ENCODE measurements at places on chromosomes 3 and 15.
A peak's percentile ranks its signal among the peaks of the same experiment; 100 is the strongest.

DNA sequence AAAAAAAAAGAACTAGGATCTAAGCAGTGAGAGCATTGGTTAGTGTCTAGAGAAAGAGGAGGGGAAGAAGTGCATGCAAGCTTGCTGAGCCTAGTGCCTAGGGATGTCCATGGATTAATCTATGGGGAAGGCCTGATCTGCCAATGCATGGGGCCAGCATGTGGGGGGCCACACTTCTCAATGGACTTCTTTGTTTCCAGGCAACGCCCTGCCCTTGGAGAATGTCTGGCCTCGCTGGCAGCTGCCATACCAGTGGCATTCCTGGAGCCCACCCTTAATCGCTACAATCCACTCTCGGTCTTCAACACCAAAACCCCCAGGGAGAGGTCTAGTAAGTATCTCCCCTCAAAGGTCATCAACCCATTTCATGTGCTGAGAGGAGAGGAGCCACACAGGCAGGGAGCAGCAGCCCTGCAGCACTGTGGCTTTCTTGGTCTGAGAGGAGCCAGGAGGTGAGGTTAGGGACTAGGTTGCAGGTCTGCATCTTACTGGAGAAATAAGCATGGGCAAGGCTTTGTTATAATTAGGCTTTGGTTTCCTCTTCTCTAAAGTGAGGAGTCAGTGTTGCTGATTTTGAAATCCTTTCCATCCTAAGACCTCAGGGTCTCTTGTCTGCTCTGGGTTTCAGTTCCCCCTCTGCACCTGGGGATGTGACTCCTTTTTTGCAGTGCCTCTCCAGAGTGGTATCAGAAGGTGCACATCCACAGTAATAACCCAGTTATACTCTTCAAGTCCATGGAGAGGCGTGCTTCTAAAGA is 188.1 kb upstream of the CHRM5 start:
- no peak for DNase-seq

GRCh38 chr3:141231952-141232823 is 563 bp downstream of the PXYLP1 start:
- DNase-seq = no peak

DNA sequence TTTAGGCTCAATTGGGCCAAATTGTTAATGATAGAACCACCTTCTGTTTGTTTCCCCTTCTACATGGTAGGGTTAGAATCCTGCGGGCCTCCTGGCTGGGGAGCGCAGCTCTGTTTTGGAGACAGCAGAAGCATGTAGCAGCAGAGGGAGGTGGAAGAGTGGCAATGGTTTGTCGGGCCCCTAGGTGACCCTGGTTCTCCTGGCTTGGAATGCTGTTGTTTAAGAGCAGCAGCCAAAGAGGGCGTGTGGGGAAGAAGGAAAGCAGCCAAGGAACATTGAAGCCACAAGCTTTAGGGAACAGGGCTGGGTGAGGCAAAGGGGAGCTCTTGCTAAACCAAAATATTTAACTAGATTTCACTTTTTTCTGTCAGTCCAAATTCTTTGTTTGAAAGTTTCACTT is 213.7 kb upstream of the NR2E3 start:
- no peak for DNase-seq

- DNase-seq = no peak
Measured at GRCh38 chr15:73331991-73332925, 36.5 kb downstream of the HCN4 start.

- DNase-seq = no peak
Measured at GRCh38 chr3:184234224-184234623, 4.8 kb downstream of the VWA5B2 start.

DNA sequence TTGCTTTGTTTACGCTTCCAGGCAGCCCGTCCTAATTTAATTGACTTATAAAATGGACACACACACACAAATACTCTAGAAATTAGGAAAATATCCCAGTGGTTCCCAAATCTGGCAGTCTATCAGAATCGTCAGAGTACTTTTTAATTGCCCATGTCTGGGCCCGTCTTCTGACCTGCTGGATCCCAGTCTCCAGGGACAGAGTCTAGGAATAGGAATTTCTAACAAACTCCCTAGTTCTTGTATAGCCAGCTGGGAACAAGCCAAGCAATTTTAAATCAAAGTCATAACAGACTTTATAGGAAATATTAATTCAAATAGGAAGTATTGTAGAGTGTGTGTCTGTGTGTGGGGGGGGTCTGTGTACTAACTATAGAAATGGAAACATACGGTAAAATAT is 33.4 kb downstream of the LDHAL6B start:
- no peak for DNase-seq

DNA sequence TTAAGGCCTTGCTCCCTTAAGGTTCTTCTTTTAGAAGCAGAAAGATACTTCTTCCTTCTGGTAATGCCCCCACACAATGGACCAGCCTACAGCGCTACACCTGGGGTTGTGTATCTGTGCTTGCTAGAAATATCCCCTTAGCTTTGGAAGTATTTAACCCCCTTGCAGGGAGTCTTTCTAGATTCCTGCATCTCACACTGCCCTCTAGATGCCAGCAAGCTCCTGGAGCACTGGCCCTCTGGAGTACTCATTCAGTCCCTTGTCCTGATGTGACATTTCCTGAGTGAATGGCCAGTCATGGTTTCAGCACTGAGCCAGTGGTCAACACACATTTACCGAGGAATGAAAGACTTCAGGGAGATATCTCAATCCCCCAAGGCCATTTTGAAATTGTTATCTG is 30.4 kb upstream of the RBP2 start:
- DNase-seq = no peak

DNA sequence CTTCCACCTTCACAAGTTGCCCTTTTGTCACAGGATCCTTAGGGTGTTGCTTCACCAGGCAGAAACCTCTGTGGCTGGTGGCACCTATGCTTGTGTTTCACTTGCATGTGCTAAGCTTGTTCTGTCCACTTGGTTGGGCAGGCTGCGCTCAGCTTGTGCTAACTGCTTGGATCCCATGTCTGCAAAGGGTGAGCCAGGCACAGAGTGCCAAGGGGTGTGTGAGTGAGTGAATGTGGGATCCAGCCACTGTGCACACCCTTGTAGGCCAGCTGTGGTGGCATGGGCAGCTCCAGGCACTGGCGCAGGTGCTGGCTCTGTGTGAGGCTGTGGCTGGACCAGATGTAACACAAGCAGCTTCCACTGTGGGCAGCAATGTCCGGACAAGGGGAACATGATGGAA is 728.7 kb upstream of the ROBO1 start:
- DNase-seq = no peak

- DNase-seq = no peak
Measured at GRCh38 chr3:8780279-8780678, 10.9 kb upstream of the OXTR start.

DNA sequence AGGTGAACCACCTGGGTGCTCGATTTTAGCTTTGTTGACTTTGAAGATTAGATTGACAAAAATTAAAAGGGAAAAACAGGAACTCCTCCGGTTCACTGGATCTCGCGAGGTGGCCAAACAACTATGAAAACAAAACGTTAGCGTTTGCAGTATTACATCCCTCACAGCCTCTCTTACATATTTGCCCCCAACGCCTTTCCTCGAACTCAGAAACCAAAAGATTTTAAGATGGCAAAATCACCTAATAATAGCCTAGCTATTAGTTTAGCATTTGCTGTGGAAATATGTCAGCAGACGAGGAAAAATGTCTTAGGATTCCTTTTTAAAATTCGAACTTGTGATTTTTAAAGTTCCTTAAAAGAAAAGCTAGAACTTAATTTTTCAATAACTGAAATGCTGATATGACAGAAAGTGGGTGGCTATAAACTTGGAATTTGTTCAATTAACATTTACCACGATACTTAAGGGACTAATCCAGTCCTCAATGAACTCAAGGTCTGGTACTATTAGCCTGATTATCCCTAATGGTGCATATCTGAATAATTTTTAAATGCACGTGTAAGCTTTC is 491 bp upstream of the SENP7 start:
- no peak for DNase-seq

- no peak for DNase-seq
Measured at GRCh38 chr3:102471001-102471400, 36.2 kb downstream of the ZPLD1 start.

DNA sequence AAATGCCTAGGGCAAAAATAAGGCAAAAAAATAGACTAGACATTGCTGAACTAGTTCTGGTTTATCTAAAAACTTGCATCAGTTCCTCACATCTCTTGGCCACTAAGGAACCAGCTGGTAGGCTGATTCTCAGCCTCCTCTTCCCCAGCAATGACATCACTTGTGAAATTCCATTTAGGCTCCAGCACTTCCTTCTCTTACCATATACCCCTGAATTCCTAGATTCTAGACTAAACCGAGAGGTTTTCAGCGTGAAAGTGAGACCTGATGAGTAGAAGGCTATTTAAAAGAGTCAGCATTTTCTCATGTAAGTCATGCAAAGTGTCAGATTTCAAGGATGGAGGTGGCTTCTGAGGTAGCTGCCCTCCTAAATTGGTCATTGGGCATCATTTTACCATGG is 247.1 kb upstream of the CDIN1 start:
- DNase-seq = no peak

GRCh38 chr3:127384717-127385539 is 97.1 kb upstream of the PRR20G start:
- no peak for DNase-seq

GRCh38 chr3:138381413-138381901 is 33.1 kb downstream of the MRAS start:
- DNase-seq = no peak

DNA sequence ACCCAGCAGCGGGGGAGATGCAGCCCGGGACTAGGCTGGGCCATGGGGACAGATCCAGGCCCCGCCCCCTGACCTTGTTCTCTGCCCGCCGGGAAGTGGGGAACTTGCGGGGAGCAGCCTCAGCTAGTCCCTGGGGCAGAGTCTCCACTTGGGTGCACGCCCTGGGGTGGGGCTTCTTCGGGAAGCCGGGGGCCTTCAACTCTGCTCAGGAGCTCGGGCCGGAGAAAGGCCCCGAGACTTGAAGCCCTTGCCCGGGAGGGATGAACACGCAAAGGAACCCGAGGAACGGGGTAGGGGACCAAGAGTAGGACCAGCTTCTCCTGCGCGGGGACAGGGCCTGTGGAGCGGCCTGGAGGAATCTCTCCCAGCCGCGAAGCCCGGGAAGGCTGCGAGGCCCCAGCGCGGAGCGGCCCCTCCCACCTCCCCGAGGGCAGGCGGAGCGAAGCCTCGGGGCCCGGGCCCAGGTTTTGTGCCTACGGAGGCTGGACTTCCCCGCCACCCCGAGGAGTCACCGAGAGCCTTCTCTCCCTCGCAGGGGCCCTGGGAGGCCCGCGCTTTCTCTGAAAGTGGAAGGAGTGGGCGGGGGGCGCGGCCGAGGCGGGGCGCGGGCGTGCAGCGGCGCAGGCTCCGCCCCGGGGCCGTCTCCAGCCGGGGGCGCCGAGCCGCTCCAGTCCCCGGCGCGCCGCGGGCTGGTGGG is at the start of gene ITPKA:
Gene ITPKA, plus strand, starts transcription at position 670 of the 697 bp plus-strand sequence. CDS start 54 bp downstream, outside the sequence.
- peak; percentile 26 for DNase-seq

DNA sequence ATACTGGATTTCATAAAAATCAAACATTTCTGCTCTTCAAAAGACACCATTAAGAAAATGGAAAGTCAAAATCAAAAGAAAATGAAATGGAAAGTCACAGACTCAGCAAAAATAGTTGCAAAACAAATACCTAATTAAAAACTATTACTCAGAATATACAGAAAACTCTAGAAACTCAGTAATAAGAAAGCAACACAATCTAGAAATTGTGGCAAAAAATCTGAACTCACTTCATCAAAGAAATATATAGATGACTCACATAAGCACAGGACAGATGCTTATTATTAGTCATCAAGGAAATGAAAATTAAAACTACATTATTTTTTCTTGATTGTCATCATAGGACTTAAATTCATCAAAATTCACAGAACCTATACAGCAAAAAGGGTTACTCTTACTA is 430.0 kb downstream of the SHQ1 start:
- DNase-seq = no peak

DNA sequence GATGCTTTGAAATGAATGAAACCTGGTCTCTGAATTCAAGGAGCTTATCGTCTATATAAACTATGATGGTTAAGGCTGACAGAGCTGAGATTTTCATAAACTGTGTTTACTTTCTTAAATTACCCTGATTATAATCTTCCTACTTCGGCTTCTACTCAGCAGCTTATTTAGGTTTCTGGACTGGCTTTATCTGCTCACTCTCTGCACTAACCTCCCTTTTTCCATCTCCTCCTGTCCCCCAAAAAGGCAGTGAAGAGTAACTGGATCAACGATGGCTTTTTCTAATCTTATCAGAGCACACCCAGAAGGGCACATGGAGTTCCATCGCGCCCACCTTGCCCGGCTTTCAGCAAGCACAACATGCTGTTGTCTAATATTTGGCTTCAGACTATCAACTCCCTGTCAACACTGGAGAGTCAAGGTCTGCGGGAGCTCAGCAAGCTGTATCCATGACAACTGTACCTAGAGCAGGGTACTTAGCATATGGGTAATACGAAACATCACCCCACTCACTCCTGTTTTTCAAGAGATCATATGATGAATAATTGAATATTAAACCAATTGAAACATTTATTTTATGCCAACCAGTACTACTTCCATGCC is 417.3 kb downstream of the GABRB3 start:
- DNase-seq = no peak

- DNase-seq = no peak
Measured at GRCh38 chr3:155079746-155080487, at the start of gene MME. Gene MME (plus strand): TSS chr3:155080319. CDS start chr3:155084168, 3,849 bp downstream.

- DNase-seq = no peak
Measured at GRCh38 chr3:52494445-52494844, 693 bp upstream of the STAB1 start.

DNA sequence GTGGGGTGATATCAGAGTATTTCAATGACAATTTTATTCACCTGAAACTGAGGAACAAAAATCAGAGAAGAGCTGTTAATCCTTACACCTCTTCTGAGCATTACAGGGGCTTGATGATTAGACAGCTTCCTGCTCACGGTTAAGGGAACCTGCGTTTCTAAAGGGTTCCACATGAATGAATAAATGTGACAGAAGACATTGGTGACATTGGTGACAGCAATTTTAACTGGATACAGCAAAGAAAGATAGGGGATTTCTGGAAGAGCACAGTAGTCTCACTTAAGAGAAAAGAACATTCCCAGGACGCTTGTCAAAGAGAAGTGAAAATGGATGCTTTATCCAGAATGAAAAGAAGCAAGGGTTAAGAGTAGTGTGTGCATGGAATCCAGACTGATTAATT is 235.9 kb upstream of the CNTN3 start:
- no peak for DNase-seq

GRCh38 chr3:160259589-160259988 is 34.4 kb downstream of the C3orf80 start:
- no peak for DNase-seq

Data from stimulated activated CD4-positive, alpha-beta T cell treated with anti-CD3 and anti-CD28 coated beads, TNF-alpha, amount 100 ng/mL, for 1 hour (primary cell).